HuH-7 (cell line): ENCODE measurements at places on chromosomes 11 and 22.

- no peak for DNase-seq
These were observed 83.6 kb upstream of the NCAM1 start for GRCh38 chr11:112877581-112877980.

DNA sequence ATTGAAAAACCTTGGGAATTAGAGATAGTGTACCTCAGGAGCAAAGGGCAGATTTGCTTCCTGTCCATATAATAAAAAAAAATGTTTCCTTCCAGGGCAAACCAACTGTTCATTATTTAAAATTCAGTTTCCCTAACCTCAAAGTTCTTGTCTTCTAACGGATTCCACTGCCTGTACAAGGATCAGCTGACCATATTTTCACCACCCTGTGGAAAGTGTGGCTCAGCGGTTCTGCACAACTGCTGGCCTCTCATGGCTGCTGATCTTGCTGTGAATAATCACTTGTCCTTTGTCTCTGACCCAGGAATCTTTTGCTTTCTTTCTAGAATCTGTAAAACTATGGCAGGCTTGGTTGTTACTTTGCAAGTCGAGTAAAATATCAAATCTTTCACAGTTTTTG is 1732.5 kb upstream of the RAG2 start:
- DNase-seq, result no peak

GRCh38 chr22:20940904-20941385 is 23.7 kb downstream of the CRKL start:
- no peak for DNase-seq

DNA sequence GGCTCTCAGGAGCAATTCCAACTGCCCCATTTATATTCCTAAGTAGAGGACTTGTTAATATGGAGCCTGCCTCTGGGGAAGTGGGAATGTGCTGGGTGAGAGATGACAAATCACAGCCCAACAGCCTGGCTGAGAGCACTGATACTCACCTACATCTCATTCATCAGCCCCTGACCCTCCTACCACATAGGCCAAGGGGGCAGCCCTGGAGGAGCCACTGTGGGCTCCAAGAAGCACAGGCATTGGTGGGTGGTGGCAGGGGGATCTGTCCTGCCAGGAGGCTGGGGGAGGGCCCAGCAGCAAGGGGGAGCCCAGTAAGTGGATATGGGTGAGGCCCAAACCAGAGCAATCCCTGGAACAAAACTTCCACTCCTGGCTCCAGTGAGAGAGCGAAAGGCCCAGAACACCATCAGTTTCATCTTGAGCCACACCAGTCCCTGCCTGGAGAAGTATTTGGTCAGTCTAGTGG is 79.7 kb downstream of the BUD13 start:
- DNase-seq, result no peak

DNA sequence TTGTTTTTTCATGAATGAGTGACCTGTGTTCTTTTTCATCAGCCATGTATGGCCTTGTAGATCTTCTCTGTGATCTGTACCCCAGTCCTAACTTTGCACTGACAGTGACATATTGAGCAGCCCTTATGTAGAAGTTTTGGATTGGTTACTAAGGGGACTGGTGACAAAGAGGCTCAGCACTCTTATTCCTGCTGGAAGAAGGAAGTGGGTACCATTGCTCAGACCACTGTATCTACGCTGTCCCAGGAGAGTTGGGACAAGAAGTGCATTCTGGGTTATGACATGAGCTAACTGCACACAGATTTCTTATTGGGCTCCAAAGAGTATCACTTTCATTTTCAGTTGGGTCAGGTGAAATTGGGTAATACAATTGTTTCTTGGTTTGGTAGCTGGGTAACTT is 107.8 kb upstream of the RASSF10 start:
- no peak for DNase-seq

DNA sequence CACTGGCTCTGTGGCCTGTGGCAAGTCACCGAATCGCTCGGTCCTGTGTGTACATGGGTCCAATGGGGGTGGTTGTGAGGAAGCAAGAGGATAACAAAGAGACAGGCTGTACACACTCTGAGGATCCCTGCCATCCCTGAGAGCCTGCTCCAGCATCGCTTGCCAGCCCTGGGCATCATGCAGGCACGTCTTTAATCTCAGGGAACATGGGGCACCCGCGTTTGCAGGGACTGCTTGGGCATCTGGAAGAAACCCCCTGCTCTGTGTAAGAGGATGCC is 1.3 kb upstream of the C1QTNF5 start:
- no peak for DNase-seq

DNA sequence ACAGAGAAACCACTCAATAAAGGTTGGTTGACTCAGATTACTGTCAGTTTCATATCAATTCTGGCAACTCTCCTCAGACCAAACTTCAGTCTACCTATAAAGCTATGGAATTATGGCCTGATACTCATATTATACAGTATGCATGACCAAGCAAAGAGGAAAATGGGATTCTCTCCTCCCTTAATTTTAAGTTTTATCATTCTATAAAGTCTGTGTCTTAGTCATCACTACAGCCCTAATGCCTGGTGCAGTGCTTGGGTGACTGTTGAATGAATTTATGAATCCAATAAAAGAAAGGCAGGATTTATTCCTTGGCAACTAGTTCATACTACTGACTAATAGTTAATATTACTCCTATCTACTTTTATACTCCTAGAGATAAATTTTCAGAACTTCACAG is 37.6 kb upstream of the GRAMD1B start:
- no peak for DNase-seq

- no peak for DNase-seq
These were observed 19.3 kb downstream of the ALG9 start for GRCh38 chr11:111852103-111852502.

GRCh38 chr11:68297812-68298658 is 14.4 kb upstream of the LRP5 start:
- DNase-seq, result peak; percentile 97

- DNase-seq, result no peak
These were observed 28.6 kb downstream of the ARHGAP8 start for GRCh38 chr22:44780876-44781449.

DNA sequence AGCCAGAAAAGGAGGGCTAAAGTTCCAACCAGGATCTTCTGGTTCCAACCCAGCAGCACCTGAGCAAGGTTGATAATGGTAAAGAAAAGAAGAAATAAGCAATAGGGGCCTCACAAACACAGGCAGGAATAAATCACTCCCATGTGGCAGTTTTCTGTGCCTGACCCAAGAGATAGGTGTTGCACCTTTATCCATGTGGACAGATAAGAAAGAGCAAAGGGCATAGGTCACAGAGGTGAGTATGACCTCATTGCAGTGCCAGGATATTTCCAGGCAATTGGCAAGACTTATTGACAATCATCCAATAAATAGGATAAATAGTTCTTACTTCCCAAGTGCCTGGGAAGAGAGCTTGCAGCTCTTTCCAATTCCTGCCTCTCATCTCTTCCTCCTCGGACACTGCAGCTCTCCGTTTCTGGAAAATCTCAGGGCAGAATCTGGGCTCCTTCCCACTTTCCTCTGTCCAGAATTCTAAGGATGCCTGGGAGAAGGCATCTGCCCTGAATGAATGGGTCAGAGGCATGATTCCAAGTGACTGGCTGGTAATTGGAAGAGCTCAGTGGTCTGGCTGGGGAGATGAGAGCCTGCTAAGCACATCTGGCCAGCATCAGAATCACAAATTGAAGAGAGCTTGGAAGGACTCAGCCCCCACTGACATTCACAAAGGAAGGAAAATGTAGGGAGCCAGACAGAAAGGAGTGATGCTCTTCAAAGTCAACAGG is 14.5 kb upstream of the LRRC55 start:
- DNase-seq, result no peak

DNA sequence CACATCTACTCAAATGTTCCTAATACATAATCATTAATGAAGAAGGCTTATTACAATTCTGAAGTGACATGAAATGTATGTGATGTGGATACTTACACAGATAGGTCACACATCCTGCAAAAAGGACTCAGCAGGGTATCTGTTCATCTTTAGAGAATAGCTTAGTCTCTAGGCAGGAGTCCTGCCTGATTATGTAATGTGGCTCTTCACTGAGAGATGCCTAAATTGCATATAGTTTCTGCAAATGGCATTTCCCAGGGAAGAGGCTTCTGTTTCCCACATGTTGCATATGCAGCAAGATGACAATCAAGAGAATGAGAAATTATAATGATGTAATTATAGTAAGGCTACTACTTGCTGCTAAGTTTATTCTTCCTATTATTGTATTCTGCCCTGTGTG is 58.8 kb upstream of the SLC36A4 start:
- no peak for DNase-seq

- no peak for DNase-seq
These were observed 45.4 kb downstream of the WNT11 start for GRCh38 chr11:76160856-76161255.

- no peak for DNase-seq
These were observed 125.7 kb downstream of the DYNC2H1 start for GRCh38 chr11:103234974-103235373.

- no peak for DNase-seq
These were observed 318.7 kb downstream of the TMEM135 start for GRCh38 chr11:87356428-87356827.

GRCh38 chr22:17772958-17773605 is 1.2 kb downstream of the BID start:
- DNase-seq, result no peak

DNA sequence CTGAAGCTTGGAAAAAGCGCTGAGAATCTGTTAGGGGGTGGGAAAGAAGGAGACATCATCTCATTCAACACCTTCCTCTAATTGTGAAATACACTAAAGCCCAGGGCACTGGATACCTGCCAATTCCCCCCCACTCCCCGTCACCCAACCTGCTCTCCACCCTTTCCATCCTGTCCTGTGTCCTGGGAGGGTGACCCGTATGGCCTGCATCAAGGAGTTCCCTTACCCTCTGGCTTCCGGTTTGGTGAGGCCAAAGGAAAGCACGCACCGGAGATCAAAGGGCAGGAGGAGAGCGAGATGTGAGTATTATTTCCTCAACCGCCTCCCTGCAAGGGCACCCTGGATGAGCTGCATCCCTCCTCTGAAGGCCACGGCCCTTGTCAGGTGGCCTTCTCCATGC is 65.0 kb upstream of the PTPRJ start:
- DNase-seq, result no peak

DNA sequence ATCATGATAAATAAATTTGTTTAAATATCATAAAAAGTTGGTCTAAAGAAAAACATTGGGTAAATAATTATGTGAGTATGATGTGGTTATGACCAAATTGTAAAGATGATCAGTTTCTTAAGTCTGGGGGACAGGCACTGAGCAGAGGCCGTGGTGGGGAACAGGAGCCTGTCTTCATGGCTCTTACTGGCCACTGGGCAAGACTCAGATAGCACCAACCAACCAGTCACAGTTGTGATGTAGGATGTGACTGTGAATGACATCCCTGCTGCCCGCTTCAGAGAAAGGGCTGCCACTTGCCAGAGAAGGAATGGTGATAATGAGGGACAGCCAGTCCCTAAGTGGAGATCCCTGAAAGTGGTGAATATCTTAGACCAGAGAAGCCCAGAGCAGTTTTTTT is 7.0 kb downstream of the PTPRJ start:
- no peak for DNase-seq

DNA sequence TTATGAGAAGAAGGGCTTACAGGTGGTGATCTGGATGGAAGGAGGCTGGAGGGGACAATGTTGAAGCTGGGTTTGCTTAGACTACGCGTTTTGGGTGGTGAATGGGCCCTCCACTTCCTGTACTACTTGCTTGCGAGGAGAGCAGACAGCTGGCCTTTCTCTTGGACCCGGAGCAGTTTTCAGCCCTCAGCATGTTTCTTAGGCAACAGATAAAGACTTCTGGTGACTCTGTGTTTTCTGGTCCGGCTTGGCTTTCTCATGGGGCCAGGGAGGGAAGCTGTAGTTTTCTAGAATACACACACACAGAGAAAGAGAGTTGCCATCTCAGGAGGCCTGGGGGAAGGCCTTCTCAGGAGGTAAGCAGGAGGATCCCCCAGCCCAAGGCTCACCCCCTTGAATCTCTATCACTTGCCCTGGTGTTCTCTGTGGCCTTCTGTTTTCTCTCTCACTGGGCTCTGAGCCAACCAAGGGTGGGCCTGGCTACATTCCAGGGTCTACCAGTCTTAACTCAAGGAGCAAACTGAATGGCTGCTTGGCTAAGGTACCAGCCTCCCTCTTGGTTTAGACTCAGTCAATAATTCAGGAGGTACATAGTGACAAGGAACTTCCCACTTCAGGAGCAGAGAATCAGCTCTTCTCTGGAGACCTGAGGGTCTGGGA is 2.4 kb downstream of the CCS start:
- DNase-seq, result peak; percentile 39

DNA sequence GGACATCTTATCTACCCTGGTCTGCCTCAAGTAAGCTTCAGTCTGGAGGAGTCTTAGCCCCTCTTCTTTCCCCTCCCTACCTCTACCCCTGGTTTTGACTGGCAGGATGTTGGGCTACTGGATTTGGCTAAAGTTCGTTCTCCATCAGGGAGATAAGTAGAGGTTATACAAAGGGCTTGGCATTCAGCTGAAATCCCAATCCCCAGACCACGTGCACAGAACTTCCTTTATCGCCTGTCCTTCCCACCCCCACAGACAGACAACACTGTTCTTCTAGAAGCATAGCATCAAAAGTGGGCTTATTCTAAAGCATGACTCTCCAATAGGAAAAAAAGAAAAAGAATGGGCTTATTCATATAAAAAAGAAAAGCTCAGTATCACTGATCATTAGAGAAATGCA is 7.8 kb downstream of the PRG3 start:
- DNase-seq, result no peak

GRCh38 chr22:29043906-29044575 is 17.6 kb downstream of the C22orf31 start:
- DNase-seq, result no peak

- peak; percentile 21 for DNase-seq
These were observed 10.4 kb upstream of the HIKESHI start for GRCh38 chr11:86291466-86292262.

- no peak for DNase-seq
These were observed 304.2 kb downstream of the INSC start for GRCh38 chr11:15418921-15419320.

DNA sequence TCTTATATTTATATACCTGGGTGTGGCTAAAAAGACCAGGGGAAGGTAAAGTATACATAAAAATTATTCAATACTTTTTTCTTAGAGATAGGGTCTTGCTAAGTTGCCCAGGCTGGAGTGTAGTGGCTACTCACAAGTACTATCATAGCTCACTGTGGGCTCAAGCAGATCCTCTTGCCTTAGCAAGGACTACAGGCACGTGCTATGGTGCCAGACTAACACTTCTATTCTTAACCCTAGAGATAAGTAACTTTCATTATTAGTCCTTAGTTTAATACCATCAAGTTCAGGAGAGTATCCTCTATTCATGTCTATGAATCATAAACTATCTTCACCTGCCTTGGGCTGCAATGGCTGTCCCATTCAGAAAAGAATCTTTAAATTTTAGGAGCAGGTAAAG is 11.9 kb downstream of the FCHSD2 start:
- no peak for DNase-seq
